Activated CD8-positive, alpha-beta memory T cell treated with anti-CD3 and anti-CD28 coated beads for 1 hour (primary cell): ENCODE measurements at places on chromosomes 4 and X.

DNA sequence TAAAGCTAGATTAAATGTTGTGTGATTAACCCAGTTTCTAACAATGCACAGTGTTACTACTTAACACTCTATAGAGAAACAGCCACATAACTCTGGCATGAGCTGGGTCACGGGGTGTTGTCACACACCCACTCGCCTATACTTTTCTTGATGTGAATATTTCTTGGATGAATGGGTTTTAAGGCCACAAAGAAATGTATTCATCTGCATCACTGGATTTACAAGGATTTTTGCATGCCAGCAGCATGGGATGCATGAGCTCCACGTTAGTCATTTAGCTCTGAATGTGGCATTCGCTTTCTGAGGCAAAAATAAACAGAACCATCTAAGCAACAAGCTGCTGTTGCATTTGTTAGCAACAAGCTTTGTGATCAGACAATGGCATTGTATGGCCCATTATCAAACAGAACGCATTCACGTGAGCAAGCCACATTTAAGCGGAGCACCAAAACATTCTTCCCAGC, 89.7 kb downstream of the LRP2BP start:
- DNase-seq, result no peak

- DNase-seq, result peak; percentile 18
Measured at GRCh38 chr4:139556724-139557555, 921 bp upstream of the SETD7 start.

DNA sequence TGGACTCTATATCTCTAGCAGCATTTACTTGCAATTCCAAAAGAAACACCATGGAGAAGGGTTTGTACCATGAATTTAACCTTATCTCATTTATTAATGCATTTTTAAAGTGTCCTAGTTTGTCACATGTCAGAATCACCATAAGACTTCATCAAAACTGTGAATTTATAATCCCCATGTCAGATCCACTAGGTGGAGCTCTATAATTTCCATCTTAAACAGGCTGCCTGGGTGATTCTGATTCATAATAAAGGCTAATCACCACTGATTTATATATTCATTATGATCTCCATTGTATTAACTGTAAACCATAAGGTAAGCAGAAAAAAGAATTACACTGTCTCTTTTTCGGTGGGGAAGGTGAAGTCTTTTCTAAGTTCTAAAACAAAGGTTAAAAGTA, 4.0 kb downstream of the TCEAL2 start:
- no peak for DNase-seq

- DNase-seq, result peak; percentile 80
Measured at GRCh38 chrX:1453951-1454785, 1.5 kb upstream of the ASMTL start.

DNA sequence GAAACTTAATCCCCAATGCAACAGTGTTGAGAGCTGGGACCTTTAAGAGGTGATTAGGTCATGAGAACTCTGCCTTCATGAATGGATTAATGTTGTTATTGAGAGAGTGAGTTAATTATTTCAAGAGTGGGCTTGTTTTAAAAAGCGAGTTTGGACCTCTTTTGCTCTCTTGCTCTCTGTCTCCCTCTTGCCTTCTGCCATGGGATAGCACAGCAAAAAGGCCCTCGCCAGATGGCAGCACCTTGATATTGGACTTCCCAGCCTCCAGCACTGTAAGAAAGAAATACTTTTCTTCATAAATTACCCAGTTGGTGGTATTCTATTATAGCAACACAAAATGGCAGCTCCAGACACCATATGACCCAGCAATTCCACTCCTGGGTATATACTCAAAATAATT, 7.0 kb upstream of the ATP6AP2 start:
- DNase-seq, result no peak

DNA sequence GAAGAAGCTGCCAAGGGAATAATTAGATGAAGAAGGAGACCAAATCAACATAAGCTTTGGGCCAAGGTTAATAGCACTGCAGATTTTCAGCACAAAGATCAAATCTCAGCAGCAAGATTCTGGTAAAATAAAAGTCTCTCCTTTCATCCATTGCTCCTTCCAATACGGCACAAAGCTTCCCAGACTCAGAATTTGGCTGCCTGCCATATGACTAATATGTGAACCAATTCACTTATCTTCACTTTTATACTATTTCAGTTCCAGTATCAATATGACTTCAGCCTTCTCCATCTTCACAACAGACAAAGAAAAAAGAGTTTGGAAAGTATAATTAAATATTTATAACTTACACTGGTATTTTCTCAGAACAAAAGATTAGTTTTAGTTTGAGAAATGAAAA, 978.3 kb upstream of the GRID2 start:
- DNase-seq, result no peak

- no peak for DNase-seq
Measured at GRCh38 chr4:144663834-144664475, 18.0 kb downstream of the HHIP start.

- DNase-seq, result no peak
Measured at GRCh38 chr4:95394752-95395306, 153.9 kb downstream of the UNC5C start.

DNA sequence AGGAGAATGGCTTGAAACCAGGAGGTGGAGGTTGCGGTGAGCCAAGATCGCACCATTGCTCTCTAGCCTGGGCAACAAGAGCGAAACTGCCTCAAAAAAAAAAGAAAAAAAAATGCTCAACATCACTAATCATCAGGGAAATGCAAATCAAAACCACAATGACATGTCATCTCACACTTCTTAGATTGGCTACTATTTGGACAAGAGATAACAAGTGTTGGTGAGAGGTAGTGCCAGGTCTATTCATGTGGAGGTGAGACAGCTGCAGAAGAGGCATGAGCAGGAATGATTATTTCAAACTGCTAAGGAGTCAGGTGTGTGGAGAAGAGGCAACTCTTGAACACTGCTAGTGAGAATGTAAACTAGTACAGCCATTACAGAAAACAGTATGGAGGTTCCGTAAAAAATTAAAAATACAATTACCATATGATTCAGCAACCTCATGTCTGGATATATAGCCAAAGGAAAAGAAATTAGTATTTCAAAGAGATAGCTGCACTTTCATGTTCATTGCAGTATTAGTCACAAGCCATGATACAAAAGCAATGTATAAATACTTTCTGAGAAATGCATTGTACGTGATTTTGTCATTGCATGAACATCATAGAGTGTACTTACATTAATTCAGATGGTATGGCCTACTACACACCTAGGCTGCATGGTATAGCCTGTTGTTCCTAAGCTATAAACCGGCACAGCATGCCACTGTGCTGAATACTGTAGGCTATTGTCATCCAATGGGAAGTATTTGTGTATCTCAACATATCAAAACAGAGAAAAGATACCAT, 75.3 kb downstream of the TMEM144 start:
- DNase-seq, result no peak

- no peak for DNase-seq
Measured at GRCh38 chrX:54494166-54494988, 1.7 kb downstream of the FGD1 start.

GRCh38 chr4:146255874-146256273, 41.5 kb downstream of the REELD1 start:
- no peak for DNase-seq

DNA sequence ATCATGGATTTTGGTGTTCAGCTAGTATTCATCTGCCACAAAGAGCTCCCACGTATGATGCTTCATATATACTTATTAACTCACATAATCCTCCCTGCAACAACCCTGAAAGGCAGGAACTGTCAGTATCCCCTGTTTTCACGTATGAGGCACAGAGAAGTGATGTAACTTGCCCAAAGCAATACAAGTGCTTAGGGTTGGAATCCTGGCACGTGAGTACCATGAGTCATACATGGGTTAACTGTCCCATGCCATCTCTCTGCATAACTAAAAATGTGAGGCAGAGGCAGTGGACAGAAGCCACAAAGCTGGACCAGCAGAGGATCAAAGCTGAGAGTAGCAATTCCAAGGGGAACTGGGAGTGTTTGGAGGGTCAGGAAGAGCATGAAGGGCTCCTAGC, 35.7 kb upstream of the EGFL6 start:
- DNase-seq, result no peak

- no peak for DNase-seq
Measured at GRCh38 chr4:140472156-140472555, 25.9 kb downstream of the MGAT4D start.

GRCh38 chr4:165502916-165503907, 124.4 kb downstream of the CPE start:
- no peak for DNase-seq

GRCh38 chr4:6450709-6451108, 21.7 kb downstream of the PPP2R2C start:
- DNase-seq, result no peak

DNA sequence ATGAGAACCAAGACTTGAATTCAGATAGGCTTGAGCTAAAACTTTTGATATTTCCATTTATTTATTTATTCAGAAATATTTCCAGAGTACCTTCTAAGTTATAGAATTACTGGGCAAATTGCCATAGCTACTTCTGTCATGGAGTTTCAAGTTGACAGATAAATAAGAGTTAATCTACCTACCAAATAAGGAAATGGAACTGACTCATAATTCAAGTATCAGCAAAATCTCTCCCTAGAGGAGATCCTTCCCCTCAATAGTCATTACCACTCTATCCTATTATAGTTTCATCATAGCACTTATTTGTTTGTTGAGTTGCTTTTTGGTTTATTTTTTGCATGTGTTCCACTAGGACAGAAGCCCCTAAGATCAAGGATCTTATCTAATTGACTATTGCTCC, 48.8 kb upstream of the CCSER1 start:
- DNase-seq, result no peak

DNA sequence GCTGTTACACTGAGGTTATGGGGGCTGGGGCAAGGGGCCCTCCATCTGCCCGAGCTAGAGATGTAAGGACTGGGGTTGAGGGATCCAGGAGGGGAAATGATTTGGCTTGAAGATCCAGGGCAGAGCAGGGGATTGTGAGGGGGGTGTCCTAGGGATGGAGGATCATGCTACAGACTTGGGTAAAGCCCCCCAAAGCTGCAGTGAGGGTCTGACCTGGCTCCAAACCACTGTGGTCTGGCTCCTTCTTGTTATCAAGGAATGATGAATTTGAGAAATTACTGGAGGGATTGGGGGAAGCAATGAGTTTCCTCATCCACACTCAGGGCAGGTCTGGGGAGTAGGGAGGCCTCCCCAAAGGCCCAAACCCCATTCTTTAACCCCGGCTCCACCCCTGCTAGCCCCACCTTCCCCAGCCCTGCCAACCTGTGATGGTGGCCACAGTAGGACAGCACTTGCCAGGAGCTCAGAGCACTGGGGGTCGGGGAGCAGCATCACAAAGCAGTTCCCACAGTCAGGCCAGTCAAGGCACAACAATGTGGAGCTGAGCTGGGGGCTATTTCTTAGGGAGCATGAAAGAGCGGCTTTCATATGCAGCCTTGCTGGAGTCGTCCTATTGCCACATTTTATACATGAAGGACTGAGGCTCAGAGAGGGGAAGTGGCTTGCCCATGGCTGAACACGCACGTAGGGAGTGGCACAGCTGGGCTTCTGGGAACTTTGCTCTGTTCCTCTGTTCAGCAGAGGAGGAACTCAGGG, 165.5 kb downstream of the EFNB1 start:
- no peak for DNase-seq

GRCh38 chrX:132393485-132393884, 95.4 kb downstream of the MBNL3 start:
- DNase-seq, result no peak

DNA sequence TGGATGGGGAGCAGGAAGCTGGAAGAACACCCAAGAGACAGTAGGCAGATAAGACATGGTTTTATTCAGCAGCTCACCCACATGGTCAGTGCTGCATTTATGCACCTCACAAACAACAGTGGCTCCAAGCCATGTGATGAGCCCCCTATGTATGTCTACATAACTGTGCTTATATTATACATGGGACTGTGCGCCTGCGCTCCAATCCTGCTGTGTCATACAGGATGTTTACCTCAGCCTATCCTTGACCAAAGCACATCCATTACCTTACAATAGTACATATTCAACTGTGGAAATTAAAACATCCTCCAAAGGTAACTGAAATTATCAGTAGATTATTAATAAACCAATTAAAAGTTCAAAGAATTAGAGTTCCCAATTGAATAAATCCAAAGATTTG, 44.1 kb upstream of the SGMS2 start:
- no peak for DNase-seq

GRCh38 chr4:182136201-182136600, 107.0 kb upstream of the TENM3 start:
- DNase-seq, result no peak

GRCh38 chr4:138405466-138405891, 163.3 kb upstream of the SLC7A11 start:
- DNase-seq, result no peak

- no peak for DNase-seq
Measured at GRCh38 chr4:91448668-91449330, 855.0 kb upstream of the GRID2 start.

- DNase-seq, result no peak
Measured at GRCh38 chrX:1932231-1932630, 317.4 kb downstream of the ASMT start.

GRCh38 chr4:93633721-93634120, 194.8 kb upstream of the ATOH1 start:
- DNase-seq, result no peak

DNA sequence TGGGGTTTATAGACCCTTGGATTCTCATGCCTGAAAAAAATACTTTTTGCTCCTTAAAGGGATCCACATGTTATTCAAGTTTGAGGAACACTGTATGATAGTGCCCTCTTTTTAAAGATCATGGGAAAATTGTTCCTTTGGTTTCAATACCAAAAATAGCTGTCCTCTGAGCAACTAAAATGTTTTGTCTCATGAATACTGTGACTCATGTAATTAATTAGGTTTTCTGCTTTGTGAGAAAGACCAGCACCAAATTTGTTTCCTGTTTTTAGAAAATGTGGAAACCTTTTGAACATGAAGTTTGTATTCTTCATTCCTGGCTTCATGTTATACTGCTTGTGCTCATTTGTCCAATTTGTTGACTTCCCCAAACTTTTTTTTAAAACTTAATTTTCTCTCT, 127.6 kb upstream of the SH3RF1 start:
- DNase-seq, result no peak

DNA sequence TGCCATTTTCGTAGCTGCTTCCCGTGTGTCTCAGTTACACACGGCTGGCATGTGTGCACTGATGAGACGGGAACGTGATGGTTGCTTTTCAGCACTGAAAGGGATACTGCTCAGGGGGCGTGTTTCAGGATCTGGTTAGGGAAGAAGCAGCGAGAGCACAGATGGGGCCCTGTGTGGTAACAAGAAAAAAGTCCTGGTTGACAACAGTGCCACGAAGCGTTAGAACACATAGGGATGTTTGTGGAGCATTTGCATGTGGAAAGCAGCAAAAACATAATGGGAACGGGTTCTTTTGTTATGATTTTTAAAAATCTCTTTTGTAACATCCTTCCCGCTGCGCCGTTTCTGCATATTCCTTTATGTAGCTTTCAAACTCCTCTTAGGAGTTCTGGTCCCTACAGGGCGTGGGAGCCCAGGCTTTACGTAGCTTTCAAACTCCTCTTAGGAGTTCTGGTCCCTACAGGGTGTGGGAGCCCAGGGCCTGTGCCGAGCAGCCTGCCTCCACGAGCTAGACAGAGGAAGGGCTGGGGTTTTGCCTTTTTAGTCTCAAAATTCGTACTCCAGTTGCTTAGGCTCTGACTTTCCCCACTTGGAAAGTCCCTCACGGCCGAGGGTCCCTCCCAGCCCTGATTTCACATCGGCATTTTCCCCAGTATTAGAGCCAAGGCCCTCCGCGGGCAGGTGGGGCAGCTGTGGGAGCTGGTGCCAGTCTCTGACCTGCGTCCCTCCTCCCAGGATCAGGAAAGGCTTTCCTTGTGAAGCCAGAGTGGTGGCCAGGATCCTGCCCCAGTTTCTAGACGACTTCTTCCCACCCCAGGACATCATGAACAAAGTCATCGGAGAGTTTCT, 11.0 kb upstream of the MSANTD1 start:
- no peak for DNase-seq
